COLO829 (cell line): ENCODE measurements at places on chromosomes 3 and 15.
A peak's percentile ranks its signal among the peaks of the same experiment; 100 is the strongest.

- DNase-seq: no peak
Observed at GRCh38 chr3:108493862-108494261, 16.5 kb downstream of the MYH15 start.

DNA sequence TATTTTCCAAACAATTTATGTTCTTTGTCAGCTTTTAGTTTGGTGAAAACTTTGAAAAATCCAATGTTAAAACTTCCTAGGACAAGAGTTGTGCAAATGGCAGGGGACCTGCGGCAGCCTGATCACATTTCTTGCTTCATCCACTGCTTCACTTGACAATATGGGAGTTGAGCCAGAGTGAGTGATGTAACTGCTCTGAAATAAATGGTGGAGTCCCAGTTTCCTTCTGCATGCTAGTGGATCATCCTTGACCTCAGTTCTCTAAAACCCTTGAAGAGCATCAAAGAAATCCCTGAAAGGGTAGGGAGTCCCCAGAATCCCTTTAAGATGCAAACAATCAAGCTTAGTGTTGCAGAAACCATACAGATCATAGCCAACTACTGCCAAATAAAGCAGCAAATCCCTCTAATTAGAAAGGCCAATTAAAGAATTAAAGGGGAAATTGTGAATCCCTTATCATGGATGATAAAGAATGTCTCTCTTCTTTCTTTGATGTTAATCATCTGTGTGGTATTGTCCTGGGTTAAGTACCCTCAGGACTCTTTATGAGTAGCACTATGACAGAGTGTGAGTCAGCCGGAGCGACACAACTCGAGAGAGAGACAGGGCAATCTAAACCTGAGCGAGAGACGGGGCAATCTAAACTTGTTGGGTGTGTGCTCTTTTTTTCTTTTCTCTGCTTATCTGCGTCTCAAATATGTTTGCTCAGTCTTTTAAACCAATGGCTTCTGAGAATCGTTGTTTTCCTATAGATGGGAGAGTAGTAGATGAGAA lies 41.8 kb upstream of the GAP43 start:
- DNase-seq: peak; percentile 24

GRCh38 chr15:65400760-65401610 lies 21.8 kb downstream of the IGDCC4 start:
- DNase-seq: peak; percentile 81

DNA sequence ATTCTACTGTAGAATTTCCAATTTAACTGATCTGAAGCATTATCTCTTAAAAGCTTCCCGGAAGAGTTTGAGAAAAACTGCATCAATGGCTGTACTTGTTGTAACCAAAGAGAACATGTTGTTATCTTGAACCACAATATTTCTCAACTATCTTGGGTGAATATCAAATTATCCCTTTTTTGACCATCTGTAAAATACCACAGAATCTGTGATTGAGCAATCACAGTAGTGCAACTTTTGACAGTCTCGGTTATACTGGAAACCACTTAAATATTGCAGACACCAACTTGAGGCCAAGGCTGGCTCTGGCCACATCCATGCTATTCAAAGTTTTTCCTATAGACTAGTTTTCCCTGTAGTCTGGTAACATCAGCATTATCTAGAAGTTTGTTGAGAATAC lies 842.8 kb upstream of the EPHA6 start:
- DNase-seq: no peak

GRCh38 chr3:97350971-97351370 lies 413.6 kb upstream of the ARL6 start:
- DNase-seq: no peak

- no peak for DNase-seq
Observed at GRCh38 chr3:157832588-157832987, 273.6 kb downstream of the SHOX2 start.

GRCh38 chr3:114904633-114905032 lies 242.5 kb downstream of the ZBTB20 start:
- DNase-seq: no peak

DNA sequence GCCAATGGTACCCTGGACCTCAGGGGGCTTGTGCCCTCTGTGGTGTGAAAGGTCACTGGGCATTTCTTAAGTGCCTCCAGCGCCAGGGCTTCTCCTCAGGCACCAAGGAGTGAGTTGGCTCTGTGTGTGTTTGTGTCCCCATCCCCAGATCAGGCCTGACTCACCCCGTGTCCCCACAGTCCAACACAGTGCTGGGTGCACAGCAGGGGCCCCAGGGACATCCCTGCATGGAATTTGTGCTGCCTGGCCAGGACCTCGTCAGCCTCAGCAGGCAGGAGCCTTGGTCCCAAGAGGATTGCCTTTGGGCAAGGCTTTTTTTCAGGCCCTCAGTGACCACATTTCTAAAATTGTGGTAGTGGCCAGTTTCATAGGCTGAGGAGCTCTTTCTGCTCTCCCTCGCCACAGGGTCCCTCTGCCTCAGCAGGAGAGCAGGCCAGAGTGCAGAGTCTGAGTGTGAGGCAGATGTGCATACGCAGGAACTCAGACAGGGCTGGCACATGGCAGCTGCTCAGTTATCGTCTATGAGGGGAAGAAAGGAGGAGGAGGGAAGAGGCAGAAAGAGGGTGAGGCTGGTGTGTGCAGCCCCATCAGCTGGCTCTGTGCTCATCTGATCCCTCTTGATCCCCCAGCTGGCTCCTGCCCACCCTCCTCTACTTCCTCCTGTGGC lies 215.6 kb downstream of the RPLP1 start:
- DNase-seq: no peak

DNA sequence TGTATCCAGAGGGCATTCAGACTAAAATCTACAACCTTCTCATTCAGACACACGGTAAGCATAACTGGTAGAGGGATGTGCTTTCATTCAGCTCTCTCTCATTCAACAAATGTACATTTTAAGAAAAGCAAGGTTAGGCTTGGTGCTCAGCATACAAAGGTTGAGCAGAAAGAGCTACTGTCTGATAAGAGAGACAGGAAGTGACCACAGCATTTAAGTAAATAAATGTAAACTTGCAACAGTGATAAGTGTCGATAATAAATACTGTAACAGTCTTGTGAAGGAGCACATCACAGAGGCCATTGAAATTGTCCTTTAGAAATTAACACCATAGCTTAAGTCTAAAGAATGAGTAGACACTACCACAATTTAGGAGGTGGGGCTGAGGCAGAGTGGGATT lies 3.4 kb downstream of the CD96 start:
- DNase-seq: no peak

- no peak for DNase-seq
Observed at GRCh38 chr3:178406206-178406605, 130.0 kb upstream of the KCNMB2 start.

DNA sequence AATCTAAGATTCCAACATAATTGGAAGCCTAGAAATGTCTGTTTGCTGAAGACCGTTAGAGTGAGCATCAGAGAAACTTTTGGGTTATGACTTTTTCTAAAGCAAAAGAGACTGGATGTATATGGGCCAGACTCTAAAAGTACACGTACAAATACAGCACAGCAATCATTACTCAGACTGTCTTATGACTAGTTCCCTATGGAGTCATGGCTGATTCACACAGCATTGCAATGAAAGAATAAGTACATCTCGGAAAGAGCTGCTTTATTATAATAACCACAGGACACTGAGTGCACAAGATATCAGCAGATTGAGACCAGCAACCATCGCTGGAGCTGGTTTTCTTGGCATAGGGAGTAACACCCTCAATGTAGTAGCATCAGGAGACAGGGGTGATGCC lies 618.6 kb downstream of the NLGN1 start:
- peak; percentile 15 for DNase-seq

- DNase-seq: no peak
Observed at GRCh38 chr3:107939691-107940442, 151.0 kb downstream of the CD47 start.

DNA sequence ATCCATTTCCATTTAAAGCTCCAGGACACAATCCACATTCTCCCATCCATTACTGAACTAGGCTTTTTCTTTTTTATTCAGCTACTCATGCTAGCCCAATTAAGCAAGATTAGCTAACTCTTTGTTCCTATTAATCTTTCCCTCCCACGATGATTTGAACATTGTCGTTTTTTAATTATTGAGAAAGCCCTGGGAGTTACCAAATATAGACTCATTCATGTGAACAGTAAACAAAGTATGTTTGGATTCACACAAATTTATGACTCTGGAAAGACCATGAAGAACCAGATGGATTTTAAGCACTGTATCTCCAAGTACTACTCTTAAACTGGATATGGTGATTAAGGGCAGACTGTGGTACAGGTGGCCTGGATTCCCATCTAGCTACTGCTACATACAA lies 82.2 kb downstream of the STRIT1 start:
- DNase-seq: no peak

GRCh38 chr15:33068007-33068481 lies 126.5 kb downstream of the FMN1 start:
- peak; percentile 70 for DNase-seq

DNA sequence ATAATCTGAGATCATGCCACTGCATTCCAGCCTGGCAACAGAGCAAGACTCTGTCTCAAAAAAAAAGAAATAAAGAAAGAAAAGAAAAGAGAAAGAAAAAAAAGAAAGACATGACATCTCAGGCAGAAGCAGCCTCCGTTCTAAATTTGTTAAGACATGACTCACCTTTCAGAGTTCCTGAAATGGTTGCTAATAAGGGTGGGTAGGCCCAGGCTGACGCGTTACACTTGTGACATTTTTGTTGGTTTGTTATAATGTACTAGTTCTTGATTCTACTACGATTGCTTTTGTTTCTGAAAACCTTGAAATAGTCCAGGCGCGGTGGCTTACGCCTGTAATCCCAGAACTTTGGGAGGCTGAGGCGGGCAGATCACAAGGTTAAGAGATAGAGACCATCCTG lies 21.0 kb downstream of the SLC25A20 start:
- DNase-seq: no peak

DNA sequence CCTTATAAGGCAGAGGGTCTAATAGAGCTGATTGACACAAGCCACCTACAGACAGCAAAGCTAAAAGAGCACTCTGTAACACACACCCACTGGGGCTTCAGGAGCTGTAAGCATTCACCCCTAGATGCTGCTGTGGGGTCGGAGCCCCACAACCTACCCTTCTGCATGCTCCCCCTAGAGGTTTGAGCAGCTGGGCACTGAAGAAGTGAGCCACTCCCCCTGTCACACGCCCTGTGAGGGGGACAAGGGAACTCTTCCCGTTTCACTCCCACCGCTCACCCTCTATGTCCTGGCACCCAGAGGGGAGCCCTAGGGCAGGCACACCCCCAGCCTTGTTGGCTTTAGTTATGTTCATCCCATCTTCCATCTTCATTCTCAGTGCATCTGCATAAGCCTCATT lies 9.4 kb upstream of the CSTA start:
- no peak for DNase-seq

- DNase-seq: no peak
Observed at GRCh38 chr3:38497031-38497430, 891 bp downstream of the EXOG start.

- DNase-seq: no peak
Observed at GRCh38 chr15:33913459-33913858, 54.8 kb upstream of the CHRM5 start.

DNA sequence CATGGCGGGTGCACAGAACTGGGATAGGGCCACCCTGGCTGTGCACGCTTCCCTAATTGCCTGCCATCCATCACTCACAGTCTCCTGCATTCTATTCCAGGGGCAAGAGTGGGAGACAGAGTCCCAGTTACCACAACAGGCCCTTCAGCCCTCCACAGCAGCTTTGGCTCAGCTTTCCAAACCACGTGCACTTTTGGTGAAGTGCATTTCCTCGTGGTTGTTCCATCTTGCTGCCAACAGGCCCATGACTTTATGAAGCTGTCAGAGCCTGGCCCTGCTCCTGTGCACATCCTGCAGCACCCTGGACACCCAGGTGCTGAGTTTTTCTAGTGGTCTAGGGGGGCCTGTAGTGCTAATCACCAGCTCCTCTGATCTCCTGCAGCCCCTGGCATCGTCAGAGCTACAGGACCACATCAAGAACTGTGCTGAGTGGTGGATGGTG lies 110.2 kb downstream of the ADCY5 start:
- DNase-seq: no peak

DNA sequence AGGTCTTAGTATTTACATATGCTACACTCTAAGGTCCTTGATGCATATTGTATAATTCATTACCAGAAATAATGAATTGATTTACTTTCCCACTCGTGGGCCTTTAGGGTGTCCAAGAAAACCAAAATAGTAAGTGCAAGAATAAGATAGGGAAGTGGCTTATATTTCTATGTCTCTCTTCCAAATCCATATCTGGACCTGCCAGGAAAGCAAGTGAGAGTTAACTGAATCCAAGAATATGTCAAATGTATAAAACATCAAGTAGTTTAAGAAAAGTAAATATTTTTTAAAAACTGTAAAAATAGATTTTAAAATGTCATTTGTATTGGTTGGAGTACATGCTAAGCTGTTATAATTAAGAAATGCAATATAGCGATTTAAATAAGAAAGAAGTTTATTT lies 1072.1 kb downstream of the OTOL1 start:
- no peak for DNase-seq

GRCh38 chr3:115040673-115041286 lies 106.3 kb downstream of the ZBTB20 start:
- DNase-seq: peak; percentile 60

DNA sequence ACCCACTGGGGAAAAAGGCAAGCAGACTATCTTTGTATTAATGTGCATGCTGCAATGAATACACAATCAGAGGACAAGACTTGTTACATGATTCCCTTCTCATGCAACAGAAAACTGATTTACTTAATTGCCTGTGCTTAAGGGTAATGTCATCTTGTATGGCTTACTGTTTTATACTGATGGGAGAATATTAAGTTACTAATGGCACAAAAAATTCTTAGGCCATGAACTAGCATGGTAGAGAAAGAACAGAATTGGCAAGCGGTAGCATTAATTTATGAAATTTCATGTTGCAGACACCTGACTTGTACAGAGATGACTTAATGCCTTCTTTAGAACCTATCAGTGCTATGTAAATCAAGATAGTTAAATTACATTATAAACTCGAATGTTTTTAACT lies 282.3 kb downstream of the CNTN3 start:
- no peak for DNase-seq

GRCh38 chr3:88589138-88589537 lies 439.4 kb downstream of the C3orf38 start:
- DNase-seq: peak; percentile 39
